ENCODE measurements at places on chromosomes 3 and 15.
A peak's percentile ranks its signal among the peaks of the same experiment; 100 is the strongest.

DNA sequence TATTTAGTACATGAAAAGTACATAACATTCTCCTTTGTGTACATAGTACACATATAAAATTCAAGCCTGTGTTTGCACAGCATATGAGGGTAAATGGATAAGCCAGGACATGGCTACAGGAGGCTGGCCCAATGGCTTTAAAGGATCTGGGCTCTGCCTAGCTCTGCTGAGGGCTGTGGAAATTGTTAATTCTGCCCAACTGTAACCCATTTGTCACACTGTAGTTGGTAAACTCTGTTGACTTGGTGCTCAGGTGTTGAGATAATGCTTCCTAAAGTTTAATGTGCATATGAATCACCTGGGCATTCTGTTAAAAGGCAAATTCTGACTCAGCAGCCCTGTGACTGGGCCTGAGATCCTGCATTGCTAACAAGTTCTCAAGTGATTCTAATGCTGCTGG, 196.5 kb upstream of the ZPLD1 start:
- DNase-seq, result no peak

DNA sequence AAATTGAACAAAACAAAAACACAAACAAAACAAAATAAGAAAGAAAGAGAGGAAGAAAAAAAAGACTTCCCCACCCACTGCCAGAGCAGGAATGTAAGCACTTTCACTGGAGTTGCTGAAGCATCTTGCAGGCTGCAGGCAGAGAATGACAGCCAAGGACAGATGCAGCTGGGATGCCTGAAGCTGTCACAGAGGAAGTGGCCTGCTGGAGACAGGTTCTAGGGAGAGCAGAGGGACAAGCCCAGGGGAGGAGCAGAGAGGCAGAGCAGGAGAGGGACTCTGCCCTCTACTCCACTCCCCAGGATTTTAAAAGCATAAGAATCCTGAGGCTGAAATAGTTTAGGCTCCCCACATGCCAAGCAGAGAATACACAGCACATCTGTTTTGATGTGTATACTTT, 326.2 kb downstream of the TUSC7 start:
- DNase-seq, result no peak

- DNase-seq, result peak; percentile 45
Observed at GRCh38 chr15:50051811-50052419, 67.1 kb downstream of the ATP8B4 start.

GRCh38 chr3:149969940-149970715, 567 bp downstream of the PFN2 start:
- DNase-seq, result peak; percentile 75

DNA sequence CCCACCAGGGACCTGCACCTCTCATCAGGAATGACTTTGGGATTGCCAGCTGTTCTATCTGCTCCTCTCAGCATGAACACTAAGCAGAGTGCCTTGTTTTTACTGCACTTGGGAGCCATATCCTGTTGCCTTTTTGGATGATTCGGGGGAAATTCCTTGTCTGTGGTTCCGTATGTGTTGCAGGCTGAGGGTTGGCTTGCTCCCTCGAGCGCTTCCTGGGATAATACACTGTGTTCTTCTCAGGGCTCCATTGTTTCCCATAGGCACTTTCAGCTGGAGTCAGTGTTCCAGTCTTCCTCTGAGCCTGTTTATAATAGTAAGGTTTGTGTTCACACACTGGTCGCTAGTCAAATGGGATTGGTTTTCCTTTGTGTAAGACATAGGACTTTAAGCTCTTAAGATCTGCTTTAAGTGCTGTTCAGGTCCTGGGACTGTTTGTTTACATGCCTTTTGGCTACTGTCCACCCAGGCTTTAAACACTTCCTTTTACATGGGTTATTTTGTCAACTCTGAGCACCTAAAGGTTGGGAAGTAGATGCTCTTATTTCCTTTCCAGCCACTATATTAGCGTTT, 23.4 kb downstream of the BOC start:
- DNase-seq, result no peak

GRCh38 chr3:12556314-12556689, 585 bp upstream of the MKRN2 start:
- no peak for DNase-seq

GRCh38 chr3:95097493-95097892, 1034.6 kb downstream of the NSUN3 start:
- DNase-seq, result no peak

GRCh38 chr3:21734746-21735145, 16.3 kb downstream of the ZNF385D start:
- DNase-seq, result no peak

GRCh38 chr3:105868431-105868741, 426 bp downstream of the CBLB start:
- peak; percentile 71 for DNase-seq

GRCh38 chr15:67240235-67241131, 14.0 kb downstream of the AAGAB start:
- no peak for DNase-seq

DNA sequence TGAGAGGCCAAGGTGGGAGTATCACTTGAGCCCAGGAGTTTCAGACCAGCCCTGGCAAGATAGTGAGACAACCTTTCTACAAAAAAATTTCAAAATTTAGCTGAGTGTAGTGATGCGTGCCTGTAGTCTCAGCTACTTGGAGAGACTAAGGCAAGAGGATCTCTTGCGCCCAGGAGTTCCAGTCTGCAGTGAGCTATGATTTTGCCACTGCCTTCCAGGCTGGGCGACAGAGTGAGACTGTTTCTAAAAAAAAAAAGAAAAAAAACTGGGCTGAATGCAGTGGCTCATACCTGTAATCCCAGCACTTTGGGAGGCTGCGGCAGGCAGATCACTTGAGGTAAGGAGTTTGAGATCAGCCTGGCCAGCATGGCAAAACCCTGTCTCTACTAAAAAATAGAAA, 14.0 kb upstream of the PIK3CB start:
- no peak for DNase-seq

- no peak for DNase-seq
Observed at GRCh38 chr3:190485830-190486532, 27.9 kb upstream of the IL1RAP start.

DNA sequence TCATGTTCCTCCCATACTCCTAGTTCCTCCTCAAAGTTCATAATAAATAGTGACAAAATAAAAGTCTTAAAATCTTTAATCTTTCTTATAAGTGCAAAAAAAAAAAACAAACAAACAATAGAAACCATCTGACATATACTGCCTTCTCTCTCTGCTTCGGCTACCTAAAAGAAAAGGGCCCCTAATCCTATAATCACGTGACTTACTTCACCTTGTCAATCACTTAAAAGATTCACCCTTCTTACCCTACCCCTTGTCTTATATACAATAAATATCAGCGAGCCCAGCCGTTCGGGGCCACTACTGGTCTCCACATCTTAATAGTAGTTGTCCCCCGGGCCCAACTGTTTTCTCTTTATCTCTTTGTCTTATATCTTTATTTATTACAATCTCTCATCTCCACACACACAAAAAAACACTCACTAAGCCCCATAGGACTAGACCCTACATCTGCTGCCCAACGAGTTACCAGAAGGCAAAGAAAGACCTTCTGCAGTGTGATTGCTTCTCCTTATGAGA, 28.8 kb downstream of the MKRN3 start:
- DNase-seq, result no peak
